ENCODE measurements at places on chromosomes 3 and 15. TPM values are rescaled to one million over a fixed set of nuclear protein-coding genes. Genes with fewer than 3 reads are reported as not detected.
A peak's percentile ranks its signal among the peaks of the same experiment; 100 is the strongest.

GRCh38 chr3:10437272-10437994 lies 68.0 kb downstream of the ATP2B2 start:
- DNase-seq, result no peak

DNA sequence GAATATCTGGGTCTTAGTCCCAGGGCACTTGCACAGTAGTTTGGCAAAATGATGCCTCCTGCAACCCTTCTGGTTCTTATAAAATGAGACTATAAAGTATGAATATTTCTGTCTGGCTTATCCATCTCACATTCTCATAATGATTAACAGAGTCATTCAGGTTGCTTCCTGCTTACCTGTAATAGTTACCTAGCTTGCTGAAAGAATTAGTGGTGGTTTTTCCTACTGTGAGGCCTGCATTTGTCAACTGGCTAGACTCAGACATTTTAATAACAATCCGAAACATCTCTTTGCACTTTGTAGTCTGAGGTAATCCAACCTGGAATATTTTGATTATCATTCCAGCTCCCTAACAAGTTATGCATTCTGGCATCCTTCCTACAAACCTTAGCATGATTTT lies 75.6 kb upstream of the POU1F1 start:
- no peak for DNase-seq

The CCR3 gene
- polyA plus RNA-seq, result not detected

The WDR93 gene
- 0.14 TPM for polyA plus RNA-seq

DNA sequence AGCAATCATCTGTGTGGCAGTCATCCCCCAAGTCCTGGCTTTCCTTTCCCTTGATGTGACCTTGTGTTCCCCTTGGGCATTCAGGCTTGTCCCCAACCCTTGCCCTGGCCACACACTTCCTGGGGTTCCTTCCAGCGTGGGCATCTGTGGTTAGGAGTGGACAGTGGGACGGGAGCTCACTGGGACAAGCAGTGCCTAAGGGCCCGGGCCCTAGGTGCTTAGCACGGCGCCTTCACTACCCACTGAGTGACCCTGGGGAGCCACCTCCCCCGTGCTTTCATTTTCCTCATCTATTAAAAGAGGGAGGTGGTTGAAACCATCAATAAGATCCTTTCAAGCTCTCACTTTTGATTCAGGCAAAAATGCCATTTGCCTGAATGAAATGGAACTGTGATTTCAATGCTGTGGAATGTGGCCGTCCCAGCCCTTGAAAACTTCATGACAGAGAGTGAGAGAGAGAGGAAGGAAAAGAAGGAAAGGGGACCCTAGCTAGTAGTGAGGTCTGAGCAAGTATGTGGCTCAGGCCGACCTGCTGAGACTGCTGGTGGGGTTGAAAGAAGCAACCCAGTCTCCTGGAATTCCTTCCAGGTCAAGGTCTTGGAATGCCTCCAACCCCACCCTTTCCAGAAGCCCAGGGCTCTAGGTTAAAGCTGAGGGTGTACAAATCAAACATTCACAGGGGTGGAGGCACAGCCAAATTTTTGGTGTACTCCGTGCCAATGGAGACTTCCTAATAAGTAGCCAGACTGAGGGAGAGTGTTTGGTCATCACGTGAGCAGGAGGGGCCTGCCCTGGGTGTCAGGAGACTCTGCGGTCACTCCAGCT lies 302.9 kb downstream of the TLE3 start:
- peak; percentile 25 for DNase-seq

The DNAJC19 gene
- polyA plus RNA-seq, result 33.4 TPM

GRCh38 chr3:134974624-134975023 lies 179.6 kb downstream of the EPHB1 start:
- DNase-seq, result no peak

- DNase-seq, result no peak
Measured at GRCh38 chr3:4426261-4426781, 40.7 kb downstream of the SUMF1 start.

- no peak for DNase-seq
Measured at GRCh38 chr3:159910991-159911663, 77.5 kb upstream of the IL12A start.

The A4GNT gene
- polyA plus RNA-seq, result not detected

DNA sequence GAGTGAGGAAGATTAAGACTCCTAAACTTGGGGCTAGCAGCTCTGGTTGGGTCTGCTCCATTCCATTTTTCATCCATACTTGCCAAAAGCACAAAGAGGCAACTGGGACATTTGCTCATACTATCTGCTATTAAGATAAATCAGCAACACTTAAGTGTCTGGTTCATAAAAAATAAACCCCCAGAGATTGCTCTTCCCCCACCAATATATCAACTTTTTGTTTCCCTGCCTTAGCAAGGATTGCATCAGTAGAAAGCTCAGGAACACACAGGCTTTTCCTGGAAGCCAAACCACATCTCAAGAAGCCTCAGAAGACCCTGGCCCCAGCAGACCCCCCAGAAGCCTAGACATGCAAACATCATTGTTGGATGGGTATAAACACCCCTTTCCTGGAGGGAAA lies 232.4 kb upstream of the WNT5A start:
- DNase-seq, result peak; percentile 22

The PPARG gene
- polyA plus RNA-seq, result 10.7 TPM

- no peak for DNase-seq
Measured at GRCh38 chr3:129398803-129399144, 29.7 kb downstream of the EFCAB12 start.

The COPS2 gene
- 96.5 TPM for polyA plus RNA-seq

The PCOLCE2 gene
- polyA plus RNA-seq, result 1.0 TPM

GRCh38 chr15:90883976-90884718 lies at the start of gene FES:
Gene FES (plus strand): TSS chr15:90884504. CDS start chr15:90885046, 542 bp downstream.
- DNase-seq, result peak; percentile 85

The CD276 gene
- 122 TPM for polyA plus RNA-seq

The CADPS gene
- polyA plus RNA-seq, result 1.4 TPM

The ZIC4 gene
- polyA plus RNA-seq, result 3.8 TPM

GRCh38 chr15:67103432-67103831 lies 38.0 kb downstream of the SMAD3 start:
- no peak for DNase-seq

DNA sequence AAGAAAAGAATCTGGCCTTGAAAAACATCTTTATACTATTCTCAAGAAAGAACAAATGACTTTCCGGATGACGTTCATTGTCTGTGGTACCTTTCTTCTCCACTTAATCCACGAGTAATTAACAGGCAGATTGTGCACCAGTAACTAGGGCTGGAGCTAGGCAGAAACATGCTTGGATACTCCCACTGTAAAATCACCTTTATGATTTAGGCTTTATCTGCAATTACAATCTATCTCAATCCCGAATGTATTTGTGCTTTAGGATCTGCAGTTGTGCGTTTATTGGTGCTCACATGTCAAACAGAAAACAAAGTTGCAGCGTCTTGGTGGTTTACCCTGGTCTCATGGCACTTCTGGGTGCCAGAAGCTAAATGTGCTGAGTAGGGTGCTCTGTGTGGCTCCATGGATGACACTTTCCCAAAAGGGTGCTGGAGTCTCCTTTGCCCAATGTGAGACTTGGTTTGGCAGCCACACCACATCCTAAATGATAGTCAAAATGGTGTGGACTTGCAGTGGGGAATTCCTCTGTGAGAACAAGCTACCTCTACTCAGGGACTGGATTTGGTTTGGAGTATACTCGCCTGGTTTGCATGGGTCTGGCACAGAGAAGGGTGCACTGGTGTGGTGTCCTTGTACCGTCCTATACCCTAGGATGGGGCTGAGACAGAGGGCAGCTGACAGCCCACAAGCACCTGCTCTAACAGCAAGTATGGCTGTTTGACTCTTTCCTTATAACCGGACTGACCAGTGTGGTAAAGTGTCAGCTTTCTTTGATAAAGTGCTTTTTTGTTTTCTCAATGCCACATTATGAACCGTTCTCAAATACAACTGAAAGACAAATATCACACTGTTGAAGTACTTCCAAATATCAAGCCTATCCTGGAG lies 7.7 kb downstream of the SERP1 start:
- DNase-seq, result no peak

GRCh38 chr3:13671482-13672233 lies 122.7 kb downstream of the FBLN2 start:
- no peak for DNase-seq

The GOLGA8G gene
- not detected for polyA plus RNA-seq

- DNase-seq, result no peak
Measured at GRCh38 chr15:84616235-84616634, 15.4 kb downstream of the ZSCAN2 start.

GRCh38 chr3:42424911-42425310 lies 14.5 kb upstream of the LYZL4 start:
- DNase-seq, result no peak

GRCh38 chr3:119944091-119944490 lies 150.2 kb downstream of the GSK3B start:
- no peak for DNase-seq

- DNase-seq, result no peak
Measured at GRCh38 chr3:19183584-19183983, 35.3 kb downstream of the KCNH8 start.

The SAMMSON gene
- polyA plus RNA-seq, result not detected

DNA sequence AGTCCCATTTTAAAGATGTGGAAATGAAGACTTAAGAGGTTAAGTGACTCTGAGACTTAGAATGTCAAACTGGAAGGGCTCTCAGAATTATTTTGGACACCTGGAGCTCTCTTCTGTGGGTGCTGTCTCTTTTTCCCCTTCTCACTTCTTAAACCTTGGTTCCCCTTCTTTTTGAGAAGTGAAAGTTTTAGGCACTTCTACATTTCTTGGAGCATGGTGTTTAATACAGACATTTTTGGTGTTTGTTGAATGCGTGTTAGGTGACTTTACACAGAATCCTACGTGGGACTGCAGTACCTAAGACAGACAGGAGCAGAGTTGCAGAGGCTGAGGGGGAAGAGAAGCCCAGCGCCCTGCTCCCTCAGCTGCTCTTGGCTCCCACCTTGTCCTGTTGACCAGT lies 133.3 kb downstream of the MDFIC2 start:
- DNase-seq, result no peak

DNA sequence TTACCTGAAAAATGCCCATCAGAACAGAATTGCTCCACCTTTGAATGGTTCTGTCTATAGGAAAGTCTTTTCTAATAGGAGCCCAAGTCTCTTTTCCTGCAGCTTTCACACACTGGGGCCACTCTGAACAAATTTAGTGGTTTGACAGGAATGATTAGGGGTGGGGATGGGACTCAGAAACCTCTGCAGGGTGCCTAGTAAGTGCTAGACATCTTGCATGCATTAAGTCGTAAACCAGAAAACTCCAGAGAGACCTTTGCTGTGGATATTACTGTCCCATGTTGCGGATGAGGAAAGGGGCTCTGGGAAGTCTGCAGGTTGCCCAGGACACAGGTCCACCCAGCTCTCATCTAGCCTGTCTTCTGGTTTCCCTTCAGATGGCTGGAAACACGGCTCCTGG lies 189.7 kb downstream of the OPA1 start:
- DNase-seq, result no peak

The CPLX3 gene
- polyA plus RNA-seq, result not detected

The FANCD2OS gene
- not detected for polyA plus RNA-seq

DNA sequence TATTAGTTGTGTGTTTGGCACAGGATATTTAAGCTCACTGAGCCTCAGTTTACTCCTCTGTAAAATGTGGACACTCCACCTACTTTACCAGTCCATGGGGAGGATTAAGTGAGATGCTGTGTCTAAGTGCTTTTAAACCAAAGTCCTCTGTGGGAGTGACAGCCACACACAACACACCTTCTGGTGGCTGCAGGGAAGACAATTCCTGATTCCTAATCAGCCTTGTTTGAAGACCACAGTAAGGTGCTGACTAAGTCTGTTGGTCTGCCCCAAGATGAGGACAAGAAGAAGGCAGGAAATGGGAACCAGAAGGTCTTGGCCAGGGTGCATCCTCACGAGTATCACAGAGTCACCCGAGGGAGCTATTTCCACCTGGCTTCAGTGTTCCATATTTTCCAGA lies 52.3 kb downstream of the EPHB1 start:
- DNase-seq, result no peak

DNA sequence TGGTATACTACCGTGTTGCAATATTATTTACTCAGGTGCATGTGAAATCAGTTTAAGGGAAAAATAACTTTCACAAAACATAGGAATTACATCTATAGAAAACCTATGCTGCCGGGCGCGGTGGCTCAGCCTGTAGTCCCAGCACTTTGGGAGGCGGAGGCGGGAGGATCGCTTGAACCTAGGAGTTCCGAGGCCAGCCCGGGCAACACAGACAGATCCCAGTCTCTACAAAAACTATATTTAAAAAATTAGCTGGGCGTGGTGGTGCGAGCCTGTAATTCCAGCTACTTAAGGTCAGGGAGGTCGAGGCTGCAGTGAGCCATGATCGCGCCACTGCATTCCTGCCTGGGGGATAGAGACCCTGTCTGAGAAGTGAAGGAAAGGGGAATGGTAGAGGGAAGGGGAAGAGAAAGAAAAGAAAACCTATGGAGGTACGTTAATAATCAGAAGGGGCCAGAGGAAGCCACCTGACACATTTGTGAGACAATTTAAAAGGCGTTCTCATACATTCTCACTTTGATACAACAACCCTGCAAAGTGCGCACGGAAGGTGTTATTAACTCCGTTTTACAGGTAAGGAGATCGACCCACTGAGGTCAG lies 456 bp upstream of the TMEM62 start:
- DNase-seq, result no peak

The PRKCI gene
- polyA plus RNA-seq, result 19.3 TPM

The FBXO22 gene
- 18.8 TPM for polyA plus RNA-seq

DNA sequence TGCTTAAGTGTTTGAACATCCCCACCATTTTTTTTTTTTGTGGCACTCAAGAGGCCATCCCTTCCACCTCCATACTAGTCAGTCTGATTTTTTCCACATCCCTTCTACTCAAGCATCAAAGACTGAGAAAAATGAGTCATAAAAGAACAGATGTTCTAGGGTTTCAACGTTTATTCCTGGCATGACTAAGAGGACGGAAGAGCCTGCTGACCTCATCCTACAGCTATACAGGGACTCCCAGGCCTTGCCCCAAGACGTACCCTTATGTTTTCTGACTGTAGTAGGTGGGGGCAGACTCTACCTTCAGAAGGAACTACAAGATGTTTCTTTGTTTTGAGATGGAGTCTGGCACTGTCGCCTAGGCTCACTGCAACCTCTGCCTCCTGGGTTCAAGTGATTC lies 3.3 kb upstream of the ITPKA start:
- no peak for DNase-seq

DNA sequence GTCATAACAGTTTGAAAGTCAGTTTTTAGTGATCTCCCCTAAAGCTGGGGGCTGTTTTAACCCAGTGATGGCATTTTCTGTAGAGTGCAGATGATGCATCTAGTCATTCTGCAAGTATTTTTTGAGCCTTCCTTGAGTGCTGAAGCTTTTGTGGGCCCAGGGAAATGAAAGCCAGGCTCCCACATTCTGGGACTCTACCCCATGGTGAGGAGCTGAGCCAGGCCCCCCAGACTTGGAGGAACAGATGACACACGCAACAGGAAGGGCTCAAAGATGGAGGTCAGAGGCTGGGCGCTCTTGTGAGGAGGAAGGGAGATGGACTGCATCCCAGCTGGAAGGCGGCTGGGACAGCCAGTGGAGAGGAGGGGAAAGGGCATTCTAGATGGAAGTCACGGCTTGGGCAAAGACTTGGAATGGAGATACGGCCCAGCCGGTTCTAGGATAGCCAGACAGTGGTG lies 40.8 kb downstream of the MRAS start:
- DNase-seq, result no peak

- DNase-seq, result no peak
Measured at GRCh38 chr15:68309024-68309423, 31.5 kb downstream of the FEM1B start.

GRCh38 chr3:32449691-32450090 lies 53.0 kb downstream of the CMTM6 start:
- DNase-seq, result no peak

The ADAMTS7 gene
- 19.9 TPM for polyA plus RNA-seq

Measured in hindlimb muscle (tissue), 1 donor.